ENCODE measurements at places on chromosomes 1 and 21.

GRCh38 chr1:38249001-38249400 lies 202.4 kb upstream of the POU3F1 start:
- no peak for DNase-seq

GRCh38 chr21:31181082-31181750 lies 142.9 kb upstream of the KRTAP19-8 start:
- no peak for DNase-seq

GRCh38 chr1:116870300-116870699 lies 39.4 kb upstream of the PTGFRN start:
- DNase-seq, result no peak

- DNase-seq, result no peak
These were observed 9.5 kb upstream of the SLC19A2 start for GRCh38 chr1:169495046-169495775.

GRCh38 chr1:50425376-50426107 lies 2.3 kb upstream of the DMRTA2 start:
- DNase-seq, result no peak

- no peak for DNase-seq
These were observed 16.7 kb downstream of the TIPRL start for GRCh38 chr1:168195199-168196135.

DNA sequence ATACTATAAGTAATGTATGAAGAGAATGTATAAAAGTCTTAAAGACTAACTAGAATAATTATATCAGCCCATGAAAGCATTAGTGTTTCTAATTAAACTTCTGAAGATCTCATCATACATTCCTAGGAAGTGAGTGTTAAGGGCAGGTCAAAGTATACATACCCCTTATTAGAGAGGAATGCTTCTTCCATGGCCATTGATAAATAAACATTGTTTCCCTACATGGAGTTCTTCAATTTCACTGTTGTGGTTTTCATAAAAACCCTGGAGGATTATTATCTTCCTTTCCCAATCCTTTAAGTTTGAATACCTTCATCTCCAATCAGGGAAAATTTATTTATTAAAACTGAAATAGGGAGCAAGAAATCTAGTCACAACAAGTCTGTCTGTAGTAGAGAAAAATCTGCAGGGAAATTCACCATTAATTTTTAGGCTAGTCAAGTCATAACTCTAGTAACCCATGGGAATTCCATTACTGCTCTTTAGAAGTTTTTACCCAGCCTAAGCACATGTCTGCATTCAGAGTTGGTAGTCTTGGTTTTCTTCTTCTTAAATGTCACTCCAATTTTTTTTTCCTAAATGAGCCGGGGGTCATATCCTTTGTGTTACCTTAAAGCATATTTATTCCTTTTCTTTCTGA lies 147.0 kb downstream of the TNFSF18 start:
- DNase-seq, result no peak

DNA sequence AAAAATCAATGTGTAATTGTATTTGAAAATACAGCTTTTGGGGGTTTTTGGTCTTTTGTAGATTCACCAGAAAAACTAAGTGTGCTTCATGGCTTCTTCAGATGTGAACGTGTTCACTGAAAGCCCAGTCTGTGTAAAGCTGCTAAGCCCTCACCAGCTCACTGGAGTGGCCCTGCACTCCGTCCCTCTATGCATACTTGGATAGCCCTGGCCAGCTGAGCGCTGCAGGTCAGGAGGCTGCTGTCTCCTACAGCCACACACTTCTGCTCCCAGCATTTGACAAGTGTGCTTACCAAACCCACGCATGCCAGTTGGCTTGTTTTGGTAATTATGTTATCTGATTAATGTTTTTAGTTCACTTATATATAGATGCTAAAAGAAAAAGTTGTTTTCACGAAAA lies 163.5 kb downstream of the TLR5 start:
- DNase-seq, result no peak

DNA sequence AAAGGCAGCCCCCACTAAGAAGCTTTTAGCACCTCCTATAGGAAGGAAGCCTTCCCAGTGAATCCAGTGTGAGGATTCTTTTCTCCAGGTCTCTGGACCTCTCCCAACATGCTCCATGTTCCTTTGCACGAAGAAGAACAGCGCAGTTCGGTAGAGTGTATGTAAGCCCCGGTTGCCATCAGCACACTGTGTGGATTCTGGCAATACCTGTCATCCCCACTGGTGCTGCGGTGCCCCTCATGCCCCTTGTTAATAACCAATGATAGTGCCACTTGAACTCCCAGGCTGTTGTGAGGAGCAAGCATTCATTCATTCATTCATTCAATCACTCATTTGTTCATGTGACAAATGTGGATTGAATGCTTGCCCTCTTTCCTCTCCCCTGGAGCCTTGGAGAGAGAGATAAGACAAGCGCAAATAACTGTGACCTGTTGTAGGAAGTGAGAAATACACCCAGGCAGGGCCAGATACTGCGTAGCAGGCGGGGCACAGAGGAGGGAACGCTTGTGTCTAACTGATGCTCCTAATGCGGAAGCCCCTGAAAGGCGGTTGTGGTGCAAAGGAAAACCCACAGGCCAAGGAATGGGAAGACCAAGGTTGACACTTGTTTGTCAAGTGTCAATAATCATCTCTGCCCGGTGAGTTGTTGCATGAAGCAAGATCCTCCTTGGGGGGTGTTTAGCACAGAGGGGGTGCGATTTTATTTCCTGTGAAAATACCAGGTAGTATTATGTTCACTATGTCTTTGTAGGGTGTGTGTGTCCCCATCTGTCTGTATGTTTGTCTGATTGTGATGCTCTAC lies 9.8 kb downstream of the LGR6 start:
- DNase-seq, result no peak

- no peak for DNase-seq
These were observed 626 bp downstream of the CXADR start for GRCh38 chr21:17513214-17514123.

GRCh38 chr1:111653709-111654108 lies 34.1 kb downstream of the RAP1A start:
- no peak for DNase-seq

DNA sequence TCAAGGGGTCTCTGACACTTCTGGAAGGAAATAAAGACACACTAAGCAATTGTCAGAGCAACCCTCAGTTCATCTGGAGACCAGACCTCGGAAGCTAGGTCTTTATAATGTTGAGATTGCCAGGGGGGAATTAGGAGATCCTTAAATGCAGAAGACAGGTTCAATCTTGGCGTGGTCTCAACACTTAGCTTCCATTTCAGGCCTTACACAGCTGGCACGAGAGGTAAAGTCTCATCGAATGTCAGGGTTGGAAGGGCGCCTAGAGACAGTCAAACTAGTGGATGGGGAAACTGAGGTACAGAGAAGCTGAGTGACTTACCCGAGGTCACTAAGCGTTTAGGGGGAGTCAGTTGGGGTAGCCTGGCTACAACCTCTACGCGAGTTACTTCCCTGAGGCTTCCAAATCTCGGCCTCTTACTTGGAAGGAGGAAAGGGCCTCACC lies 562 bp upstream of the EPB41 start:
- DNase-seq, result no peak

DNA sequence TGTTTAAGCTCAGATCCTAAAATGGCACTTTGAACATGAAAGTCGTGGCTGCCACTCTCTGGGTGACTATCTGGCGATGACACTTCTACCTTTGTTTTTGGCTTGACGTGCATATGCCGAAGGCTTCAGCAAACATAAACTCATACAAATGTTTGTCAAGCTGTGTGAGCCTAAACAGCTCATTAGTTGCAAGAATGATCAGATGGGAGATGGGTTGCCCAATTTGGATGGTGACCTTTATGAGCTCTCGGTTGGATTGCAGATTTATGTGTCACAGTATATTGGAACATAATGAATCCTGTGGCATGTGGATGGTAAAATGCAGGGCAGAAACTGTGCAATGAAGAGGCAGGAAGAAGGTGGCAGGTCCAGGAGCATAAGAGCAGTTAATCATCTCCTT lies 229.3 kb downstream of the DISC1 start:
- no peak for DNase-seq

DNA sequence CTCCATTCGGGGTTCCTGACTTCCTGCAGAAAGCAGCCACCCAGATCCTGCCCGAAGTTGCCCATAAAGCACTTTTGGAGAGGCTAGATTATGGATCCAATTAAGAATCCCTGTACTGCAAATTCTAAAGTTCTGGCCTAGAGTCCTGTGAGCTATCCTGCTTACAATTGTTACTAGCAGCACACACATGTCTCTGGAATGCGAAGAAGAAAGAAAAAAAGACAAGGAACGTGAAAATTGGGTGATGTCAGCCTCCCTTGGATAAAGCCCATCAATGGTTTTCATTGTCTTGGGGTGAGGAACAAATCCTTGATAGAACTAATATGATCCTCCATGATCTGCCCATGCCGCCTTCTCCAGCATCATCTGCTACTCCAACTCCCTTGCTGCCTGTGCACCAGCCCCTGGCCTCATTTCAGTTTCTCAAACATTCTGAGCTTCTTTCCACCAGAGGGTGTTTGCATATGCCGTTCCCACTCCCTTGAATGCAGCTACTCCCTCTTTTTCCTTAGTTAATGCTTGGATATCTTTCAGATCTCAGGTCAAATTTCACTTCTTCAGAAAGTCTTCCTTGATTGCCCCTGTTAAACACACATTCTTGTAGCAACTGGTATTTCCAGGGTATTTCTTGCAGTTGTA lies 94.0 kb downstream of the ST6GALNAC5 start:
- DNase-seq, result no peak

DNA sequence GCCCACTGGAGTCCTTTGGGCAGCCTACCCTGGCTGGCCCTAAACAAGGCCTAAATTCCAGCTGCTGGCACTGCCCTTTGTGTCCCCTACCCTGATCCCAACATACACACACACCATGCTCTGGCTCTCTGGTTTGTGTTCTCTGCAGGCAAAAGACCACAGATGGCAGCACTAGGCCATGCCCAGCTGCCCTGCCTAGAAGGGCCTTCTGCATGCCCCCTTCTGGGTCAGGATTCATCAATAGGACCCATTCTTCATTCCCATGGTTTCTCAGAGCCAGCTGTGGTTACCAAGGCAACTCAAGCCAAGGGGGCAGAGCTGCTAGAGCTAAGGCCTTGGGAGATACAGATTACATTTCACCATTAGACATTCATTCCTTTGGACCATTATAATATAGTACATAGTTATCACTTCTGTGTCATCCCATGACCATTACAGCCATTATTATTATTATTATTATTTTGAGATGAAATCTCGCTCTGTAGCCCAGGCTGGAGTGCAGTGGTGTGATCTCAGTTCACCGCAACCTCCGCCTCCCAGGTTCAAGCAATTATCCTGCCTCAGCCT lies 17.5 kb downstream of the ASAP3 start:
- DNase-seq, result no peak

- no peak for DNase-seq
These were observed 12.3 kb downstream of the BTG2 start for GRCh38 chr1:203317429-203318228.

All from activated CD8-positive, alpha-beta memory T cell treated with anti-CD3 and anti-CD28 coated beads for 1 hour (primary cell).